Right cardiac atrium (tissue), 5 donors: ENCODE measurements at places on chromosomes 13 and 19.
A peak's percentile ranks its signal among the peaks of the same experiment; 100 is the strongest.

GRCh38 chr19:51462276-51462675, 4.0 kb upstream of the SIGLEC8 start:
- no peak for DNase-seq

DNA sequence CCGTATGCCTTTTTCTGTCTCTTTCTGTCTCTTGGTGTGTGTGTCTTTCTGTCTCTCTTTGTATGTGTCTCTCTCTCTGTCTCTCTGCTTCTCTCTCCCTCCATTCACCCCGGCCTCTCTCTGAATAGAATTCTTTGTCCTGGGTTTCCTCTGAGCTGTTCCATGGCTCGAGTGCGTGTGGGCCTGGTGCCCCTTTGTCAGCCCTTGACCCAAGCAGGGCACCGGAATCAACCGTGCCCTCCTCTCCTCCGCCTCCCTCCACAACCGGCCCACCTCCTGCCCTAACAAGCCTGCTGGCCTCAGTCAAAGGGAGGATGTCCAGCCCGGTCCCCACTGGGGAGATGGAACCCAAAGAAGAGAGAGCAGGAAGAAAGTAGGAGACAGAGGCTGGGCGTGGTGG, 3.2 kb downstream of the AXL start:
- peak; percentile 36 for DNase-seq

DNA sequence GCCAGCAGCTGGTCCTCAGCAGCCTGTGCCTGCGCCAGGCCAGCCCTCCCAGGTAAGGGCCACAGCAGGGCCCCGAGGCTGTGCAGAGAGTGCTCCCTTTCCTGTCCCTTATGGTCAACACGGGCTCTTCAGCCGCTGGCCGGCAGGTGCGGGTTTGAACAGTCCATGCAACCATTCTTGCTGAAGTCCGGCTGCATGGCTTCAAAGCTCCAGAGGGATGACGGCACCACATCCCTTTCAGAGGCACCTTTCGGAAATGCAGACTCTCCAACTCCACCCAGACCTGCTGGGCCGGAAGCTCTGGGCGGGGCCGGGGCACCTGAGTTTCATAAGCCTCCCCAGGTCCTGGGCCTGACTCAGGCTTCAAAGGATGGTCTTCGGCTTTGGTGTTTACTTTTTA, 81.3 kb downstream of the SPACA7 start:
- no peak for DNase-seq

DNA sequence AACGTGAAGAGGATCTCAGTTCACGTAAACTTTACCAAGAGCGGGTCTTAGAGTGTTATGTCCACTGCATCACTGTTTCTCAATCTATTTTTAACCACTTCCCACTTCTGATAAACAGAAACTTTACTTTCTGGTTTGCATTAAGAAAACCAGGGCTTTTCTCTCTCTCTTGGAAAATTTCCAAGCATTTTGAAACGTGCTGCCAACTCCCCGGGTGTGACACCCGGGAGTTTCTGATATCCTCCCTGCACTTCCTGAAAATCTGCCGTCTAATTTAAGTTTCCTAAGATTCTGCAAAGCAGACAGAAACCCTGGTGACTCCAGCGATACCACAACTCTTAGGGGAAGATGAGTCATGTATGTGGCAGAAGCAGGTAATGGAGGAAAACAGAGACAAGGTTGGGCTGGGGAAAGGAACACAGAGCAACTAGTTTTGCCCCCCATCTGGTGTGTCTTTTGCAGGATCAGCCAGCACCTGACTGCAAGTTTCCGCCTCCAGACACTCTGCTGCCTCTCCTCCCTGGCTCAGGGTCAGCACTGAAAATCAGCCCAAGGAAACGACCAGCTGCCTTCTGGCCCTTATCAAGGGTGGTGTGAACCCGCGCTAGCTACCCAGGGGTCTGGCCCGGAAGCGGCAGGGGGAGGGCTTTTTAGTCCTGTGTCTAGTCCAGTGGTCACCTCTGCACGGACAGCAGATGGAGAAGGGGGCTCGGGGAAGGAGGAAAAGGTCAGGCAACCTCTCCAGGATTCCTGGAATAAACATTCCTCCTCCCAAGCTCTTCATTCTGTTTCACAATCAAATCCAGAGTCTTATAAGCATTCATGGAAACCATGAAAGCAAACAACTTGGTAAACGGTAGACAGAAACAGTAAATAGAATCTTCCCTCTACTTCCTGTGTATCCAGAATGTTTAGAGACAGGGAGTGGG, 11.3 kb upstream of the FFAR2 start:
- peak; percentile 60 for DNase-seq

- no peak for DNase-seq
Observed at GRCh38 chr19:10874024-10874423, 2.7 kb downstream of the CARM1 start.

- DNase-seq: no peak
Observed at GRCh38 chr13:28819046-28819730, 951 bp upstream of the MTUS2 start.
